ENCODE measurements at places on chromosomes 7 and 10. TPM values are rescaled to one million over a fixed set of nuclear protein-coding genes. Genes with fewer than 3 reads are reported as not detected.

ACSL5 gene
- not detected for total RNA-seq

NPSR1 gene
- total RNA-seq, result not detected

C10orf53 gene
- not detected for total RNA-seq

GJD4 gene
- not detected for total RNA-seq

TECTB gene
- total RNA-seq, result not detected

PODXL gene
- total RNA-seq, result under 0.01 TPM

SCIN gene
- total RNA-seq, result not detected

ACHE gene
- 0.31 TPM for total RNA-seq

TMEM196 gene
- total RNA-seq, result not detected

ORC5 gene
- 20.9 TPM for total RNA-seq

AKR1D1 gene
- total RNA-seq, result not detected

SLC25A13 gene
- 18.7 TPM for total RNA-seq

TYW1B gene
- total RNA-seq, result 1.6 TPM

JCAD gene
- total RNA-seq, result under 0.01 TPM

COL17A1 gene
- total RNA-seq, result 1,665 TPM

LLCFC1 gene
- total RNA-seq, result not detected

ADCY1 gene
- 0.16 TPM for total RNA-seq

NEURL1 gene
- total RNA-seq, result 0.15 TPM

PBLD gene
- total RNA-seq, result 2.2 TPM

RAB19 gene
- total RNA-seq, result 0.15 TPM

TLX1 gene
- total RNA-seq, result not detected

PRRT4 gene
- total RNA-seq, result 1.3 TPM

Measured in hair follicular keratinocyte (primary cell).